Panc1 (cell line): ENCODE measurements at places on chromosomes 3 and 15.

DNA sequence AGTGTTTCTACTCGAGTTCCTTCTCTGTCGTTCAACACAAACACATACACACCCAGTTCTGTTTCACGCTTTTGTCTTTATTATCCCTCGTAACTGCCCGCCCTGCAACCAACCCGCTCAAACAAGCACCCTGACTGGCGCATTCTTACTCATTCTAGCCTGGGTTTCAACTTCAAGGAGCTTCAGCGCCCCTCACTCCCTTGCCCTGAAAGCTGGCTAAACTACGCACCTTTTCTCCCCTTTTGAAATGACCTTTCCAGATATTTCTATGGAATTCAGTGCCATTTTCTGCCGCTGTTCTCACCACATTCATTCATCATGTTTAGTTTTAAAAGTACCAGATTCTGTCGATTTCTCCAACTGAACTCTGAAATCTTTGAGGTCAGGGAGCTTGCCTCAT lies 653 bp upstream of the MFSD1 start:
- no peak for DNase-seq

- DNase-seq: no peak
Measured at GRCh38 chr3:120559242-120560061, 36.7 kb upstream of the NDUFB4 start.

GRCh38 chr3:111616417-111617105 lies 21.4 kb upstream of the ZBED2 start:
- DNase-seq: no peak

DNA sequence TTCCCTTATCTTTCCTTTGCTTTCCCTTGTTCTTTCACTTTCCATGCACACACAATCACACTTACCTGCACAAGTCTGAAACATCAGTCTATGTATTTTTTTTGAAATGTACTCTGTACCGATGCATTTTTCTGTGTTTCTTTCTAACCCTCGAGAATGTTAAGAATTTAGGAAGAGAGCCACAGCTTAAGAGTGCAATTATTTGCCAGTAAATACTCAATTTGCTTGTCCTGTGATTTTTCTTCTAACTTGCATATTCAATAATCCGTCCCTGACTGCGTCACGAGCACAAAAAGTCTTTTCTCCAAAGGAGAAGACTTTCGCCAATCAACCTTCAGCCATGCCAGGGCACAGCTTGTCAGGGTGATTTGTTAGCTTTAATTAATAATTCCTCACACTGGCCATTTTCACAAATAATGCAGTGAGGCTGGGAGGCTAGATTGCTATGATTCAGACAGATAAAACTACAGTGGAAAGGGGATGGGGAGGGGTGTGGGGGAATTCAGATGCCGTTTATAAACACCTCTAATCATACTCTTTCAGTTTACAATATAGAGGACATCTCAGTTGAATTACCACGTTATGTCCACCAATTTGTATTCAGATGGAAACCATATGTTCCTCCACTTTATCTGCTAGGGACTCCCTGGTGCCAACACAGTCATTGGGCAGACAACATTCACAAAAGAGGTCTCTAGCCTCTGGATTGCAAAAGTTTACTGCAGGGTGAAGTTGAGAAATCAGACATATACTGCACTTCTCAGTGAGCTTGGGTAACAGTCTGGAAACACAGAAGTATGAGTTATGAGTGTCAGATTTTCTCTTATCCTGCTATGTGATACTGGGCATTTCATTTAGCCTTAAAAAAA lies 388.0 kb downstream of the ZBTB20 start:
- no peak for DNase-seq
